Left lung (tissue), 14 donors: ENCODE measurements at places on chromosomes 5 and 9. TPM values are rescaled to one million over a fixed set of nuclear protein-coding genes. Genes with fewer than 3 reads are reported as not detected.

DNA sequence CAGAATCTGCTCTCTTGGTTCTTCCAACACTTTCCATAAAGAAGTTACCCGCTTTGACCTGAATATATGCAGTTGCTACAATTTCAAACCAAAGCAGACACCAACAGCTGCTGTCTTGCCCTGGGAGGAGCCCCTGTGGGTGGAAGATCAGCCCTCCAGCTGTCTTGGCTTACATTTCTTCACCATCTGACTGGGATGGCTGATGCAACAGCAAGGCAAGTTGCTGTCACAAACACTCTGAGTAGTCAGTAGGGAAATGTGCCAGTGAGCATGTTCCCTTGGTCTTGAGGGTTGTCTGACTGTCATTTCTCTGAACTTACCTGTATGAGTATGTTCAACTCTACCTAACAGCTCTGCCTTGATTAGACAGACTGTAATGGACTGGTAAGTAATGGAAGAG lies 152.9 kb downstream of the SGCD start:
- H3K4me1 ChIP-seq, result no peaks in the 10 kb centered on the region
- H3K27ac ChIP-seq, result no peak overlapping the region
- no peaks in the 10 kb centered on the region for H3K36me3 ChIP-seq
- no peak overlapping the region for H3K4me3 ChIP-seq
- no peaks in the 10 kb centered on the region for H3K27me3 ChIP-seq

DNA sequence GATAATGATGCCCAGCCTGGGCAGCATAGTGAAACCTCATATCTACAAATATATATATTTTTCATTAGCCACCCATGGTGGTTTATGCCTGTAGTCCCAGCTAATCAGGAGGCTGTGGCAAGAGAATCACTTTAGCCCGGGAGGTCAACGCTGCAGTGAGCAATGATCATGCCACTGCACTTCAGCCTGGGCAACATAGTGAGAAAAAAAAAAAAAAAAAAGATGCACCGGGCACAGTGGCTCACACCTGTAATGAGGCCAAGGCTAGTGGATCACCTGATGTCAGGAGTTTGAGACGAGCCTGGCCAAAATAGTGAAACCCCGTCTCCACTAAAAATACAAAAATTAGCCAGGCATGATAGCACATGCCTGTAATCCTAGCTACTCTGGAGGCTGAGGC lies 50.2 kb upstream of the ADRA1B start:
- no peaks in the 10 kb centered on the region for H3K4me1 ChIP-seq
- no peak overlapping the region for H3K27ac ChIP-seq
- no peak for DNase-seq

GRCh38 chr9:97853056-97853843 lies at the start of gene FOXE1:
TSS of gene FOXE1 (plus strand) at chr9:97853226. CDS start at chr9:97853915, 689 bp downstream.
- H3K27ac ChIP-seq, result no peak within 1 kb of the TSS
- peak; percentile 78 for DNase-seq
- peaks cover 46% of the 10 kb centered on the region for H3K4me1 ChIP-seq

DNA sequence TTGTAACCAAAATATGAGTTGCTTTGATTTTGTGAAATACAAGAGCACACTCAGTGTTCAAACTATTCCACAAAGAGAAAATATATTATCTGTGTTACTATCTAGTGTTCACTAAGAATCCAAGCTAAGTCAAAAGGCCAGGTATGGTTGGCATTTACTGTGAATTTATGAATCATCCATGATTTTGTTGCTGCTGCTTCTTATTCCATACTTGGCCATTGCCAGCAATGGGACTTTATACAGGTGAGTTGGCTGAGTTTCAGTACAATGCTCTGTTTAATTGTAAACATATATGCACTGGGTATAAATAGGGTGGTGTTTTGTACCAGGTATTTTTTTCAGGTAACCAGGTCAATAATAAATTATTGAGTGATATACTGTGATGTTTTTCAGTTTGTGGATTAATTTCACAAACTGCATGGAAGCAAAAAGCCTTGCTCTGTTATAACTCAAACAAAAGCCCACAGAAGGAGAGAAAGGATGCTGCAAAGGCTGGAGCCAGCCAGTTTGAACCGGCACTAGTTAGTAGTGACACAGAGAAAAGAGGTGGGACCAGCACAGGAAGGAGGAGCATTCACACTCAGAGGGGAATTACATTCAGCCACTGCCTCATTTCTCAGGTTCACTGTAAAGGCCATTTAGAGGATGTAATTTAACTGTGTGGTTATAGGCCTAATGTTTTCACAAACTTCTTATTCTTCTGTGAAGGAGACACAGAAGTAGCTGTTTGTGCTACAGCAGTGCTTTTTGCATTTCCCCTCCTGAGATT lies 381.8 kb downstream of the ADGRV1 start:
- H3K27ac ChIP-seq, result no peak overlapping the region
- no peak overlapping the region for H3K4me3 ChIP-seq
- no peaks in the 10 kb centered on the region for H3K4me1 ChIP-seq
- no peaks in the 10 kb centered on the region for H3K27me3 ChIP-seq
- no peaks in the 10 kb centered on the region for H3K36me3 ChIP-seq

MELK gene
- total RNA-seq, result 9.4 TPM

TMEM252 gene
- not detected for total RNA-seq

SPINK5 gene
- 6.6 TPM for total RNA-seq

LHFPL2 gene
- 89.9 TPM for total RNA-seq
